ENCODE measurements at places on chromosomes 13 and 19.

- DNase-seq, result no peak
Measured at GRCh38 chr19:58560921-58561320, 2.5 kb upstream of the UBE2M start.

- DNase-seq, result no peak
Measured at GRCh38 chr13:48782429-48782840, 128.7 kb downstream of the CYSLTR2 start.

DNA sequence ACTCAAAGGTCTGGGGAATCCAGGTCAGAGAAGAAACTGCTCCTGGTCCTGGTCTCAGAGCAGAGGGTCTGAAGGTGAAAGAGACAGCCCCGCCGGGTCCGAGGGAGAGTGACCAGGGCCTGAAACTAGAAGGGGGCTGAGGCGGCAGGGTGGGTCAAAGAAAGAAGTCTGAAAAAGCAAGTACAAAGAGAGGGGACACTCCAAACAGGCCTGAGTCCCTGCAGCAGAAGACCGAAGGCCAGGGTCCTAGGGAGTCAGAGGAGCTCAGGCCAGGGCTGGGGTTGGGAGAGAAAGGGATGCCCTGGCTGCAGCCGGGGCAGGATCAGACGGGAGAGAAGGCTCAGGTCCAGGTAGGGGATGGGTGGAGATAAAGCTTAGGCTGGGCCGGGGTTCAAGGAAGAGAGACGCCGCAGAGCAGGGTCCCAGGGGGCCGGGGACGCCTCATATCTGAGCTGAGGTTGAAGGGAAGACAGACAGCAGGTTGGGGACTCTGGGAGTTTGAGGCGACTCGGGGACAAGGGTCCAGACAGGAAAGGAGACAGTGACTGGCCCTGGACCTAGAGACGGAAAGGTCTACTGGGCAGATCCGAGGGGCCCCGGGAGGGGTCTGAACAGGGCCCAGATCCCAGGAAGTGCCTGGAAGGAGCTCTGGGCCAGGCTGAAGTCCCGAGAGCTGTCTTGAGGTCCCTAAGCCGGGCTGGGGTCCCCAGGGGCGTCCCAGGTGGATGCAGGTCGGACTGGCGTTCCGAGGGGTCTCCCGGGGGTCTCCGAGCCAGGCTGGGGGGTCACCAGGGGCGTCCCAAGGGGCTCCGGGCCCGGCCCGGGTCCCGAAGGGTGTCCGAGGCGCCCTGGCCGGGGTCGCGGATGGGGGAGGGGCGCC lies 795 bp downstream of the MLLT1 start:
- DNase-seq, result no peak

- DNase-seq, result no peak
Measured at GRCh38 chr13:46339035-46339666, 47.9 kb downstream of the RUBCNL start.

GRCh38 chr19:6514926-6515544 lies 12.9 kb upstream of the TUBB4A start:
- DNase-seq, result no peak

DNA sequence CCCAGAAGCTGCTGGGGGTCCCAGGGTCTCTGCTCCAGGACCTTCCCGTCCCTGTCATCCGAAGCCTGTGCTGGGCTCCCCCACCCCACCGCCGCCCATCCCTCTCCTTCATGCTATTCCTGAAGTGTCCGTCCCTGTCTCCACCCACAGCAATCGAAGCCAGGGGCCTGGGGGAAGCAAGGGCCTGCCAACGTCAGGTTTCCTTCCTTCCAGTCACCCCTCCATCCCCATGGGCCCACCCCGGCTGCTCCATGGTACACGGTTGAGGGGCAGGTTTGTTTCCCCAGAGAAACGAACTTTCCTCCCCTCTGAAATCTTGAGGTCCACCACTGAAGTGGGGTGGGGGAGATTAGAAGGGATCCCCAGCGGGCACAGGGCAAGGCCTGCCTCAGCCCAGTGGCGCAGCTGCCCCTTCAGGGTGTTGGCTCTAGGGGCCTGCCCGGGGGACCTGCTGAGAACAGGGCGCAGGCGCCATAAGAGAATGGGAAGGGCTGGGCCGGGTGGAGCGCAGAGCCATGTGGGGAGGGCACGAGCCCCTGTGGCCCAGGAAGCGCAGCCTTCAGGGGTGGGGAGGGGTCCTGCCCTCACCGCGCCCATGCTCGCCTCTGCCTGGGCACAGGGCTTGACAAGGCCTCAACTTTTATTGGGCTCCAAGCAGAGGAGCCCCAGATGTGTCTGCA lies 16.1 kb downstream of the CEBPG start:
- no peak for DNase-seq

- no peak for DNase-seq
Measured at GRCh38 chr13:47896546-47896945, 104.5 kb downstream of the SUCLA2 start.

DNA sequence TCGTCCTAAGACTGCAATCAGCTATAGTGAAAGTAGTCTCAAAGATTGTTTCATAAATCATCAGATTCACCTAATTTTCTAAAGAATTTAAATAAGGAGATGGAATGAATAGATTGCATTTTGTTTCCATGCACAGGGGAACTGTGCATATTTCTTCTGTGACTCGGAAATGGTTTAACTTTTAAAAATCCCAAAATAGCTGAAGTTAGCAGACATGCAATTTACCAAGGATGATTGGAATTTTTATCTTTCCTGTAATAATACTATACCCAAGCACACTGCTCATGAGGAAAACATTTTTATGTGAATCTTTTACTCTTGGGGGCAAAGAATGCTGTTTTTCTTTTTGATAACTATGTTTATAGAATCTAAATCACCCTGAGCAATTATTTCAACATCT lies 15.0 kb upstream of the LMO7 start:
- no peak for DNase-seq

GRCh38 chr19:35223084-35223790 lies 5.3 kb downstream of the FAM187B start:
- DNase-seq, result no peak

- no peak for DNase-seq
Measured at GRCh38 chr13:71067165-71067815, 799.7 kb downstream of the DACH1 start.

DNA sequence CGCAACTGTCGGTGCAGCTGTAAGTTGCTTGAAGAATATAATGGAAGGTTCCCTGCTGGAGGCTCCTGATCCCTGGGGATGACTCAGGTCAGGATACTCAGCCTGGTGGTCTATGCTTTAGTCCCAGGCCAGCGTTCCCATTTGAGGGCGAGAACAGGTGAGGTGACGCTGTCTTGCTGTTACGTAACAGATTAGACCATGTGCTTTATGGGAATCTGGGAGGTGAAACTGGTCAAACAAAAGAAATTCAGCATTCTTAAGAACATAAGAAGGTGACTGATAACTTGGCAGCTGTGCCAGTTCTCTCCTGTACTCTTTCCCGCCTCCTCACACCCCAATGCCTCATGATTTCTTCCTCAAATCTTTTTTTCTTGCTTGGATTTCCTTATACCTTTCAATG lies at the start of gene CXCL17:
TSS of gene CXCL17 (minus strand) at position 114 of the 400 bp plus-strand sequence. CDS start 114 bp downstream, outside the sequence.
- DNase-seq, result no peak

DNA sequence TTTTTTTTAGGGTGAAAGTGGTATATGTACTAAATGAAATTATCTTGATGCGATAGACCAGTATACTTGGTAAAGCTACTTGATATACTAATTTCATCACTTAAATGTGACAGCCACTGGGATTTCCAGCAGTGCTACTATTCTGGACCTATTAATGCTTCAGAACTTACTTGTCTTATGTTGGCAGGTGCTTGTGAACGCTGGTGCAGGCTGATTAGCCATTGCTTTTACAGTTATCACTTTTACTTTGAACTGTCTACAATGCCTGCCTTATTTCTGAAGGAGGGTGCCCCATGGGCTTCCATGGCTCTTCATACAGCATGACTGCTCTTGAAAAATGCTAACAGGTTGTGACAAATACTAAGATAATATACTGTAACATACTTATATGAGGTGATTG lies 294.7 kb downstream of the GPC6 start:
- no peak for DNase-seq

- no peak for DNase-seq
Measured at GRCh38 chr13:95620030-95620824, 24.3 kb downstream of the DZIP1 start.

DNA sequence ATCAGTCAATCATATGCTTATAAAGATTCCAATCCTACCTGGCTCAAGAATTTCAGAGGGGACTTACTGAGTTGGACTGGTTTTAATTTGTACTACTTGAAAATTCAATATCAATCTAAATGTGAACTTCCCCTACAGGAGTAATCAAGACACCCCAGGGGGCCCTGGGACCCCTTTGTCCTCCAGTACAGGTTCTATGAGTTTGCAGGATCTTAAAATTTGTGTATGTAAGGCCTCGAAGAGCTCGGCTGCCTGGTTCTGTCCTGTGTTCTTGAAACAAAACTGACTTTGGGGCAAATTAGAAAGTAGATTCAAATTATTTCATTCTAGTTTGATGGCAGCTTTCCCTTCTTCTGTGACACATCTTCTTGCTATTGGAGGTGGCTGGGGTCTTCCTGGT lies 261.3 kb downstream of the KCNRG start:
- DNase-seq, result no peak

GRCh38 chr13:27595055-27595811 lies 25.1 kb downstream of the LNX2 start:
- no peak for DNase-seq

DNA sequence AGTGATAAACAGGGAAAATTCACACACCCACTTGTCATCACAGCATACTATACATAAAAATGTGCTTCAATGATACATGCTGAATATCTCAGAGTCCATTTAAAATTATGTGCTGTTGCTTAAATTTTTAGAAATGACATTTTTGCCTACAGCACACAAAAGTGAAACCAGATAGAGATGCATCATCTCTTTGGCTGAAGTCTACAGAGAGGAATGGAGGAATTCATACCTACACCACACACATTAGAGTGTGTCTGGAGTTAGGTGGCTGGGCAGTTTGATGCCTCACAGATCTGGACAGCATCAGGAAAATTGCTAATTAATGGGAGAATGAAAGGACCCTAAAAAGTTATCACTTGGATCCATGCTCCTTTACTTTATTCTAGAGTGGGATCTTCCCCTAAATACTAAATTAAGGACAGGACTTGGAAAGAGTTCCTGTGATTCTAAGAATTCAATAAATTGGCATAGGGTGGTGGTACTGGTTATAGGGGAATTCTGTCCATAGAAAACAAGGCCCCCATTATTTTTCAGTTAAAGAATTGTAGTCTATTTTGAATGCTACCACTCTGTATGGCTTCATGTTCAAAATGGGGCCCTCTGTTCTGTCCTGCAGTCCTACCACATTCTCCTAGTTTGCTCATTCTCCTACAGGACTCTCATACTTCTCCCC lies 41.3 kb downstream of the RCBTB2 start:
- DNase-seq, result no peak

DNA sequence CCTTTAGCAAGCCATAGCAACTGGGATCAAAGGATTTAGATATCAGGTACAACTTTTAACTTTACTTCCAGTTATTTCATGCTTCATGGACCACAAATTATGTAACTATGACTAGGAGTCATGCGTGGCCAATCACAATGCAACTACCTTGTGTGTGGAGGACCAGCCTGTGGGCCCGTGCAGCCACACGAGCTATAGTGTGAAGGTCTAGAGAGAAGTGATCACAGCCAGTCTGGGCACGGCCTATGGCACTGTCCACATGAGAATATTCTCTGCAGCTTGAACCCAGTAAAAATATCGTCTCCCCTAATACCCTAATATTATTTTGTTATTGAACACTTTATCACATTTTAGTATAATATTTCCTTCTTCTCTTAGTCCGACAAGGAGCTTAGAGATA lies 464.9 kb upstream of the MIR17HG start:
- no peak for DNase-seq

DNA sequence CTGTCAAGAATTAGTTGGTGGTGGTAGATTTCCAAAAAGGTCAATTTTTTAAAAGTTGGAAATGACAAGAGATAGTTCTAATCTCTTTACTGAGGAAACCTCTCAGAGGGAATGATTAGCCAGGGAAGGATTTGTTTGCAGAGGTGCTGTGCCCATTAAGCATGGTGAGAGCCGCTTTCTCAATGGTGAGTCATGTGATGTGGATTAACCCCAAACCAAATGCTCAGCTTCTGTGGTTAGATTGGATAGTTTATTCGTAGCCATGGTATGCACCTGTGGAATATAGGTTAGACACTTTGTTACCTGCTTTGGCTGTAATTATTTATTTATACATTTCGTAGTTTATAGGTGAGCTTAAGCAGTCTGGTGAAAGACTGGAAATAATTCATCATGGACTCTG lies 7.1 kb downstream of the HNRNPM start:
- DNase-seq, result no peak

- DNase-seq, result peak; percentile 89
Measured at GRCh38 chr19:6516659-6517291, 14.1 kb upstream of the TNFSF9 start.

GRCh38 chr13:67299072-67299635 lies 69.0 kb upstream of the PCDH9 start:
- DNase-seq, result no peak

- DNase-seq, result no peak
Measured at GRCh38 chr13:75368167-75368566, 113.8 kb downstream of the TBC1D4 start.

GRCh38 chr13:113776231-113777125 lies 17.5 kb downstream of the TMEM255B start:
- no peak for DNase-seq

GRCh38 chr13:108728370-108728769 lies 99.0 kb downstream of the MYO16 start:
- no peak for DNase-seq

- DNase-seq, result no peak
Measured at GRCh38 chr13:21909331-21909730, 238.5 kb downstream of the FGF9 start.
